ENCODE measurements at places on chromosomes 12 and 14.

GRCh38 chr12:34298971-34299801, 276.9 kb downstream of the ALG10 start:
- no peak for DNase-seq

DNA sequence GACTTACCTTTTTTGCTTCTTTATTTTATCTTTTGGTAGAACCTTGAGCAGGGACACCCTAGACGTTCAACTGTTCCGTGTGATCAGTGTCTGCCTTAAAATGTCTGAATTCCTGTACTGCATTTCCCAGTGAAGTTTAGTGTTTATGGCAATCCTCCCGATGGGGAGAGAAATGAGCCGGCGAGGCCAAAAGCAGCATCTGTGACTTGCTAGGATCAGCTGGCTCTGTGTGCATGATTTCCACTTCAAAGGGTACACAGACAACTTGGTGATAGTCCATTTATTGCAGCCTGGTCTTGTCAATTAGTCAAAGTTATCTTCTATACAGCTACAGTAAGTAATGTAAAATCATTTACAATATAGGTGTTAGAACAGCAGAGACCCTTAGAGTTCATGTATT, 768.5 kb downstream of the DIO2 start:
- DNase-seq = no peak

DNA sequence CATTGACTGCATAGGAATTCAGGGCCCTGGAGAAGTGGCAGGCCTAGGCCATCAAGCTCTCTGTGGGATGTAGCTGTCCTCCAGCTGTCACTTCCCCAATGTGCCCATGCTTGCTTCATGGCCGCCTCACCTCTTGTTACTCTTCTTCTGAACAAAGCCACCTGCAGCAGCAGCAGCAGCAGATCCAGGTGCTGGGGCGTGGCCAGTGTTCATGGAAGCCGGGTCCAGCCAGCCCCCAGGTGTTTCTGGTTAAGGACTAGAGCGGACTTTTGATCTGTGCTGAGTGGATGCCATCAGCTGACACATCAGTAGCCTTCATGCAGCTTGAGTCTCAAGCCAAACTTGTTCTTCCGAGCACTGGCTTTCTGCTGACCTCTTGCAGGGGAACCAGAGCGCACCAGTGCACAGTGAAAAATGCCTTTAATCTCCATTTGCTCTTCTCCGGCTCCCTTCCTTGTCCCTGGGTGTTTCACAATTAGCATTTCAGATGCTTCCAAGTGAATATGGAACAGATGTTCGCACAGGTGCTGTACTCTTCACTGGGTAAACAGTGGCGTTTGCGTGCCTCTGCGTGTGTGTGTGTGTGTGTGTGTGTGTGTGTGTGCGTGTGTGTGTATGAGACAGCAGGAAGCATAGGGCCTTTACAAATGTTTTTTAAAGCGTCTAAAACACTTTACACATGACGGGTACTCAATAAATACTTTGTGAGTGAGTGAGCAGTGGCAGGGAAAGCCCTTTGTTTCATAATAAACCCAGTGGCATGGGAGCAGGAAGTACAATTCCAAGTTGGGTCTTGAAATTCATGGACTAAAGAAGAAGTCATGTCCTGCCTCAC, 20.1 kb downstream of the TPCN1 start:
- DNase-seq = no peak

DNA sequence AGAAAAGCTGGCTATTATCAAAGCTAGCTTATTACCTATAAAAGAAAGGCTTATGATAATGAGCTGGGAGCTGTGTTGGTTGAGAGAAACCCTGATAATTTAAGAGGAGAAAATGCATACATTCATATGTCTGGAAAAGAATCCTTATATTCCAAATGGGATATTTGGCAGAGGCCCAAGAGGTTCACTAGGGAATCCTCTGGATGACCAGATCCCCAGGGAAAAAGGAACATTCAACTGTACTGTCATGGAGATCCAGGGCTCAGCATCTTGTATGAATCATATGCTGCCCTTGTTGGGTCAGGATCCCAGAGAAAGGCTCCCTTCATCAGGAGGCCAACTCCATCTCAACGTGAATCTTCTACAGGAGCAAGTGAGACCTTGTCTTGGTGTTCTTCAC, 16.6 kb upstream of the FBXO34 start:
- no peak for DNase-seq

DNA sequence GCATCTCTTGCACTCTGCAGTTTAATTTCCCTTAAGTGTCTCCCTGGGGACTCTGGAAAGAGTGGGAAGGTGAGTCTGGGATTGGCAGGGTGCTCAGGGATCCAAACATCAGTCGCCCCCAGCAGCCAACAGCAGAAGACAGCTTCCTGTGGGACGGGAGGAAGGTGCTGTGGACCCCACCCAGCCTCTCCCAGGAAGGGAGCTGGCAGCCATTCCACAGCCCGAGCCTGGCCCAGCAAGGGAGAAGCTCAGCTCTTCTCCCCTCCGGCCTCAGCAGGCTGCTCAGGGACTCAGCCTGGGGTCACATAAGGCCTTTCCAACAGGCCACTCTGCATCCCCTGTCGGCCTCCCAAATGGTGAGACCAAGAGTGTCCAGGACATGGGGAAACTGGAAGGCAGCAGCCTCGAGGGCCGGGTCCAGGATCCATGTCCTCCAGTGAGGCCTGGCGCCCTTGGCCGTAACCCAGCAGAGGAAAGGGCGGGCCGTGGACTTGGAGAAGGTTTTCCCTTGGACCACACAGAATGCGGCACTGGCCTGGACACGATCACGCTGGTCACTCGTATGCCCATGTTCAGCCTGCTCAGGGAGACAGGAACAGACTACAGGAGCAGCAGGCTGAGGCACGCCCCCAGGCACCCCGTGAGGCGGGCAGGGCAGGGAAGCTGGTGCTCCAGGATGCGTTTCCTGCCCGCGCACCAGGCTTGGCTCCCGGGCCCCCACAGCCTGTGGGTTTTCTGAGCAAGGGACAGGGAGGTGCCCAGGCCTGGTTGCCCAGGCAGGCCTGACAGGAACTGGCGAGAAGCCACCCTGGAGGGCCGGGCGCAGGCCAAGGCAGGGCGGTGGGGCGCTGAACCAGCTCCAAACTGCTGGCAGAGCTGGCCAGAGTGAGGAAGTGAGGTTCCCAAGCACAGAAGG, 3.5 kb downstream of the XRCC3 start:
- no peak for DNase-seq

GRCh38 chr12:19639781-19640415, 200.6 kb downstream of the AEBP2 start:
- no peak for DNase-seq
